ENCODE measurements at places on chromosomes 6 and 20.
A peak's percentile ranks its signal among the peaks of the same experiment; 100 is the strongest.

GRCh38 chr20:45300961-45301360, 5.7 kb upstream of the RBPJL start:
- no peak for DNase-seq

- no peak for DNase-seq
Measured at GRCh38 chr6:97110626-97111025, 172.4 kb downstream of the MMS22L start.

DNA sequence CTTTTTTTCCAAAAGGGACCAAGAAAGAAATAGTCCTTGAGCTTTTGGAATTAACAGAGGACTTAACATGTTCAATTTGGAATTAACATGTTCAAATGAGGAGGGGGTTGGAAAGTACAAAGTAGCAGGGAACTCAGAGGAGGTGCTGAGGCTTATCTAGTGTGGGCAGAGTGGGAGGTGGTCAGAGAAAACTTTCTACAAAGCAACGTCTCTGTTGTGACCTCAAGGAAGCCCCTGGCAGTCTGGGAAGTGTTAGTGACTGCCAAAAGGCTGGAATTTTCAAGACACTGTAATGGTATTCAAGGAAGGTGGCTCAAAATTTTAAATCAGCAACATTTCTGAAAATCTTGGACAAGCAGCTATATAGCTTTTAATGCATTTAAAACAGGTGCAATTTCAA, 7.3 kb downstream of the ECI2 start:
- DNase-seq, result no peak

DNA sequence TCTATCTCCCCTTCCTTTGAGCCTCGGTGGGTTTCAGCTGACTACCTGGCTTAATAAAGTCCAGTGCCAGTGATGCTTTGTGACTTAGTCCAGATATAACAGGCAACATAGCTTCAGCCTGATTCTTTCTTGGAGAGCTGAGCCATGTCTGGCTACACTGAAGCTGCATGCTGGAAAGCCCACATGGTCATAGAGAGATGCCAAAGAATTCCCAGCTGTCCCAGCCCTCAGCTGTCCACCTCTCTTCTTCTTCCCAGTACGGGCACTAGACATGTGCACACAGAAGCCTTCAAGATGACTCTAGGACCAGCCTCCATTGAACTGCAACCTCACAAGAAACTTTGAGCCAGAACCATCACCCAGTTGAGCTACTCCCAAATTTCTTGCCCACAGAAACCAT, 154.1 kb upstream of the MYLIP start:
- DNase-seq, result no peak

GRCh38 chr6:40743690-40744446, 156.7 kb upstream of the LRFN2 start:
- DNase-seq, result no peak

DNA sequence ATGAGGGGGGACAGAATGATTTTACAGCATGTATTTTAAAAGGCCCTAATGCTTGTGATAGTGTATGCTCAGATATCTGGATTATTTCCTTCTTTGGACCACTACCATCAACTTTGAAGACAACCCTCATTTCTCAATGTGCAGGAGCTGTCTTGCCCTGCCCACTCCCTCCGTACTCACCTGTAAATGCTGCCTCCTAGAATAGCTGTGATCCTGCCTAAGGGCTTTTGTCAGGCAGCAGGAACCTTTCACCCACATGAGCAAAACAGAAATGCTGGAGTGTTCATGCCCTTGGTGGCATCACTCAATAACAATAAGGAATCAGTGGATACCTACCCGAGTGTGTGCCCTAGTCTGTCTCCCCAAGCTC, 723.6 kb upstream of the FLRT3 start:
- no peak for DNase-seq

GRCh38 chr6:157997893-157998608, 16.4 kb downstream of the SYNJ2 start:
- DNase-seq, result no peak

GRCh38 chr6:103783329-103783728, 1076.4 kb downstream of the HACE1 start:
- DNase-seq, result no peak

- DNase-seq, result peak; percentile 63
Measured at GRCh38 chr20:62636446-62636845, 5.9 kb upstream of the SLCO4A1 start.

GRCh38 chr20:21149344-21149743, 23.5 kb downstream of the KIZ start:
- DNase-seq, result no peak

- DNase-seq, result no peak
Measured at GRCh38 chr20:48069596-48069995, 284.3 kb upstream of the SULF2 start.

GRCh38 chr6:52495922-52496321, 75.8 kb downstream of the EFHC1 start:
- DNase-seq, result no peak

DNA sequence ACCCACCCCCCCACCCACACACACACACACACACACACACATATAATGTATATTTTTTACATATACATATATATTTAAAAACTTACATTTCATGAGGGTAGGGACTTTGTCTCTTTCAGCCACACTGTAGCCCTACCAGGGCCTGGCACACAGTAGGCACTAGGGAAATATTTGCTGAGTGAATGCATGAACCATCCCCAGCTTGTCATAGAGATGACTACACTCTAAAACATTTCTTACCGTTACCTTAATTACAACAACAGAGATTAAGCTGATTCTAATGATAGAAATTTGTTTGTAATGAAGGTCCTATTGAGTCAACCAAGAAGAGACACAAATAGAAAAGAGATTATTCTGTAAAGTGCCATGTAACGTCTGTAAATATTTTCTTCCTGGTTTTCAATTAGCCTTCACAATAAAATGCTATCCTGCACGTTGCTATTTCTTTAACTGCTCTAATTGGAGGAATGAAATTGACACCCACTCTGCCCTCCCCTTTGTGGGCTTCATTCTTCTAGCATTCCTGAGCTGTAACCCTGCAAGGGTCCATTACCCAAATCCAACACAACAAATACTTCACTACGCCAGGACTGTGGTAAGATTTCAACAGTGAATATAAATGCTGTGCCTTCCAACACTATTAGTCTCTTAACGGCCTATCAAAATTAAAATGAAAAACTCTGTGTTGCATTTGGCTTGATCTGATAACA, 30.8 kb downstream of the SIM1 start:
- DNase-seq, result no peak

GRCh38 chr6:15845492-15845891, 182.7 kb upstream of the DTNBP1 start:
- peak; percentile 23 for DNase-seq

- no peak for DNase-seq
Measured at GRCh38 chr6:81594501-81594900, 158.0 kb downstream of the TENT5A start.

DNA sequence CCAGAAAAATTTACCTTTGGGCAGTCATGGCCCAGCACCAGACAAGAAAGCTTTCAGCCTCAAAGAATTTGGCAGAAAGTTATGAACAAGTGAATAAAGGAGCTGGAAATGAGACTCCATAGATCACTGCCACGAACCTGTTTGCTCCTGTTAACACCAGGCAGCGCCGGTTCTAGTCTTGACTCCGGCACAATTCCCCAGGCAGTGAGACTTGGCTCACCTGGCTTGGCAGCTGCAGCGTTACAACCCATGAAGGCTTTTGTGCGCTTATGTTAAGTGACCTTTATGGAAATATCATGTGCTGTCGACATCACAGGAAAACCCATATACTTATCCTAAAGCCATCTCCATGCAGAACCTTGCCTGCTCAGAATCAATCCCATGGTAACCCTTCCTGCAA, 22.2 kb upstream of the FOXC1 start:
- no peak for DNase-seq

GRCh38 chr6:107080036-107080435, 35.3 kb downstream of the BEND3 start:
- no peak for DNase-seq

GRCh38 chr6:153062516-153062915, 60.0 kb upstream of the MTRF1L start:
- DNase-seq, result no peak

DNA sequence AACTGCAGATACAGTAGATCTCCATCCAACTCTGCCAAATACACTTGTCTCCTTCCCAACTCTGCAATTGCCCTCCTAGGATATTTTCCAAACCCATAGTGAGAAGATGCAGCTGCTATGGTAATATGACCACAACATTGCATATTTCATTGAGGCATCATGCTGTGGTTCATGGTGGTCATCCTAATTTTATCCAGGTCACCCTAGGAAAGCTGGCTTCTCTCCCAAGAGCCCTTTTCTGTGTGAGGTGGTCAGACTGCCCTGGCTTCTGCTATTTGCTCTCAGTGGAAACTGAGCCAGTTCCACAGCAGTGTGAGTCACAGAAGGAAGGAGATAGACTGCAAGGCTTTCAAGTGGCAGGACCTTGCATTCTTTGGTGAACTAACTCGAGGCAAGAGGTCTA, 5.5 kb downstream of the OGFRL1 start:
- DNase-seq, result no peak

GRCh38 chr6:84643778-84644177, 120.6 kb downstream of the TBX18 start:
- peak; percentile 4 for DNase-seq

GRCh38 chr6:88725111-88725975, 238.1 kb downstream of the RNGTT start:
- no peak for DNase-seq

- no peak for DNase-seq
Measured at GRCh38 chr6:22880686-22881433, 311.5 kb downstream of the HDGFL1 start.

- DNase-seq, result no peak
Measured at GRCh38 chr20:258963-259362, 1.4 kb downstream of the DEFB132 start.

DNA sequence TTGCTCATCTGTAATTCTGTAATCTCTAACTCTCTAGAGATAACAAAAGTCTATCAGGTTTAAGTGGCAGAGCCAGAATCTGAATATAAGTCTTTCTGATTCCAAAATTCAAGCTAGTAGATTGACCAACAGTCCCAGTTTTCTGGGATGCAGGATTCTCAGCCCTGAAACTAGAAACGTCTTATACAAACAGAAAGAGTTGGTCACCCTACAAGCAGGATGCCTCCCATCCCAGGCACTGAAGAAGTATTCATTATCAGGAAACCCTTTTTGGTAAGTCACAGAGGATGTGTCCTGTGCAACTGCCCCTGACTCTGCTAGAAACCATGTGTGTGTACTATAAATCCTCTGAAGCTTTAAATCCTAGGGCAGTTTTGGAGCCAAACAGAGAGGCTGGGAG, 135.0 kb downstream of the CARMIL1 start:
- DNase-seq, result no peak

- DNase-seq, result peak; percentile 74
Measured at GRCh38 chr6:24357336-24358218, at the start of gene DCDC2. Gene DCDC2, minus strand, starts transcription at chr6:24358059. Its CDS starts 309 bp downstream, at chr6:24357750.

- DNase-seq, result no peak
Measured at GRCh38 chr6:130583268-130583667, 217.5 kb downstream of the TMEM200A start.

DNA sequence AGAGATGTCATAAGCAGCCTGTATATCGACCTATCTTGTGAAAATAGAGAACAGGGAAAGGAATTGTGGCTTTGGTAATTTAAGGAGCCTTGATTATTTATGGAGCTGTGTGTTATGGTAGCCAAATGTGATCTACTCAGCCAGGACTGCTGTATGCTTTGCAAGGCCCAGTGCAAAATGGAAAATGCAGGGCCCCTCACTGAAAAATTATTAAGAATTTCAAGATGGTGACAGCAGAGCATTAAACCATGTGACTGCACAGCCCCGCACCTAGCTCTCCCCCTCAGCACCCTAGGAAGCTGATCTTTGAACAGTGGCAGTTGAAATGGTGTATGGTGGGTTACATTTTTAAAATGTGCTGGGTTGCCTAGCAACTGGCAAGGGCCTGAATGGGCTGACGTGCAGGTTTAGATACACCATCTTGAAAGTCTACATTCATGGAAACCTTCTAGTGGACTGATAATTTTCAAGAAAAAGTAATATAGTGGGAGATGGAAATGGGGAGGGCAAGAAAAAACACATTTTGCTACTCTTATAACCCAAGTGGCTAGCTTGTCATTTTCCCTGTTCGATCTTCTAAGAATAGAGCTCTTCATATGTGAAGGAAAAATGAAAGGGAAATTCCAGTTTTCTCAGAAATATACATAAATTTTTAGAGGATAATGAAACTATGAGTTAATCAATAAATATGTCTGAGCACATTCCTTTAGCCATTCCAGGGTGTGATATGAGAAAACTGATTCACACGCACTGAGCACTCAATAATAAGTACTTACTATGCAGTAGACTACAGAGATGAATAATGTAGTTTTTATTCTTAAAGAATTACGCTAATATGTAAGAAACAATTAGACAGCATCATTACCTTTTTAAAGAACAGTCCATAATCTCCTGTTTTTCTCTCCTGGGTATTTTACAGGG, 208.0 kb downstream of the ARHGAP18 start:
- DNase-seq, result no peak

DNA sequence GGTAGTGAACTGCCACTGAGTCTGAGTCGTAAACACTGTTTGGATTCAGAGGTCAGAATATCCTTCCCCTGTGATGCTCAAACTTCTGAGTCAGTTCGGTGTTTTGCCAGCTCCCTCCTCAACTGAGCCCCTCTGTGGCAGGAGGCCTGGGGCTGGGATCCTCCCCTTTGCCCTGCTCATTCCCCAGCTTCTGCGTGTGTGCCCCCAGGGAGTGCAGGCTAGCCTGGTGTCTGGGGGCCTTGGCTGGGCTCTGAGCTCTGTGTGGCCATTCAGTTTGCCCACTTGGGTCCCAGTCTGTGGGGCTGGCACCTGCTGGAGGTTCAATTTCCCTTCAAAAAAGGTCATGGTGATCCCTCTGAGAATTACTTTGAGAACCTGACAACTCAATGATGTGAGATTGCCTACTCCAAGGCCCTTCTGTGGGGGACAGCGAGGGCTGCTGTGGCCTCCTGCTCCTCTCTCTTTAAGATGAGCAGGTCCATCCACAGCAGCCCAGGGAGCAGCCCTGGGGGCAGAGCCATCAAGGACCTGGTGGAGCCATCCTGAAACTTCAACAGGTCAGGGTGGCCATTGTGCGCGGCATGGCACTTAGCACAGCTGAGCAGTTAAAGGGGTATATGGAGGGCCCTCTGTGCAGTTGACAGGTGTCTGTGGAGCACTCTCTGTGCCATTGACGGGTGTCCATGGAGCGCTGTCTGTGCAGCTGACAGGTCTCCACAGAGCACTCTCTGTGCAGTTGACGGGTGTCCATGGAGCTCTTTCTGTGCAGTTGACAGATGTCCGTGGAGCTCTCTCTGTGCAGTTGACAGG, 147.2 kb downstream of the SYCP2 start:
- DNase-seq, result no peak

- DNase-seq, result no peak
Measured at GRCh38 chr6:109172101-109172746, 76.9 kb downstream of the CEP57L1 start.

- peak; percentile 15 for DNase-seq
Measured at GRCh38 chr20:20241976-20242375, 125.9 kb upstream of the INSM1 start.

DNA sequence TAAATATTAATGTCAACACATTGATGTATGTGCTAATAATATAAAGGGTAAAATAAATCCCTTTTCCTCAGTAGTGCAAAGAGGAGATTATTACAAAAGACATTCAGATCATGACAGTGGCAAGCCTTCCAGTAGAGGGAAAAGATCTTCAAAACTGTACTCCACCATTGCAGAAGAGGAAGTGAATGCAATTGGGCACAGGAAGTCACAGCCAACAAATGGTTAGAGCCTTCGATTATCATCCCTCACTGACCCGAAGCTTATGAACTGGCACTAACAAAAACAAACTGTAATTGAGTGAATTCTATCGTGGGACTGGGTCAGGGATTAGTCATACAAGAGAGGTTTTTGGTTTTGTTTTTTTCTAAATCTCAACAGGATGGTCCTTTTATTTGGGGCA, 39.3 kb upstream of the SCGN start:
- no peak for DNase-seq

All from retina (tissue), 1 donor.